ENCODE measurements at places on chromosomes 7 and 10.

DNA sequence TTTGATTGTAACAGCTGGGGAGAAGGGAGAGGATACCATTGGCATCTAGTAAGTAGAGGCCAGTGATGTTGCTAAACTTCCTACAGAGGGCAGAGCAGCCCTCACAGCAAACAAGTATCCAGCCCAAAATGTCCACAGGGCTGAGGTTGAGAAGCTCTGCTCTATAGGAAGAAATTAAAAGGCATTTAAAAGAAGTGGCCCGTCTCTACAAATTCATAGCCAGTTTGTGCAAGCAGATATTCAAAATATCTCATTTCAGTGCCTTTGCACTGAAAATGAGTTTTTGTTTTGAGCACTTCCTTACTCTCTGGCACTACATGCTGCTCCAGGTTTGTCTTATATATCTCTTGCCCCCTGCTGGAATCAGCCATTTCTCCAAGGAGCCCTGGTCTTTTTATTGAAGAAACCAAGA, 330.0 kb downstream of the BBS9 start:
- DNase-seq, result no peak

GRCh38 chr10:115827231-115828009, 445.6 kb downstream of the GFRA1 start:
- no peak for DNase-seq

DNA sequence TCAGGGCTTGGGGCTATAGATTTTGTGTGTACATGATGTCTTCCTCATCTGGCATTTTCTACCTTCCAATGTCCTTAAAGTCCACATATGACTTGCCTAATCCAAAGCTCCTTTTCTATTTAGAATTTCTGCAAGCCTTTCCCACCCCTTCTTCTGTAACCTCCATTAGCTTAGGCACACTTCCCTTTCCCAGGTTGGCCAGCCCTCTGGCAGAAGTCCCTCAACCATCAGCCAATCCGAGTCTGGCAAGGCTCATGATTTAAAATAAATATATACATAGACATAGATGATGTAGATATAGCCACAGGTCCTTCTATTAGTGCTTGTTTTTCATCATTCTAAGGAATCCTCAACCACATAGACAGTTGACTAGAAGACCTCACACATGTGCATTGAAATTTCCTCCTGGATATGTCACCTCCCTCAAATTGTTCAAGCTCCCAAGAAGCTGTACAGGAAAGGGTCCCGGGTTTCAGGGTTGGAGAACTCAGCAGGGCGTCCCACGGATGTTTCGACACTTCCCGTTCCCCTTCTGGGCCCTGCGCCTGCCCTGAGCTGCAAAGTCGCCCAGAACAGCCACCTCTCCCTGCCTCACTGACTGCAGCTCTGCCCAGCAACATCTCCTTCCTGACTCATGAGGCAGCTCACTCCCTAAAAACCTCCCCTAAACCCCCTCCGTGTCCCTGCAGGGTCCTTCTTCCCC, 20.4 kb upstream of the PIK3AP1 start:
- no peak for DNase-seq

- DNase-seq, result no peak
These were observed 1.6 kb upstream of the RAMP3 start for GRCh38 chr7:45155941-45156340.

DNA sequence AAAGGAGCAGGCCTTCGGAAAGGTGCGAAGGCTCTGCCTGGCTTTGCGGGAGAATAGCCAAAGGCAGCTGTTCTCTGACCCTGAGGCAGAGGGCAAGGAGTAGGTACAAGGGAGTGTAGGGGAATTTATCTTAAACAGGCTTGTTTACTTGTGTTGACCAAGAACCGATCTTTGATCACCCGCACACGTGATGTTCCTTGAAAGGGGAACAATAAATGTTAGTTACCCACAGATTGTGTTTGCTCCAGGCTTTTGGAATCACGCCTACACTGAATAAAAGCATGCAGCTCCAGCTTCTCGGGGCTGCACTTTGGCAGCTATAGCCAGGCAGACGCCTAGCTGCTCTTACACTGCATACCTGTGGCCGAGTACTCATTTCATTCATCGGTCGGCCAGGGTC, 420.8 kb downstream of the PHF14 start:
- no peak for DNase-seq

GRCh38 chr7:146496657-146497056, 380.1 kb downstream of the CNTNAP2 start:
- no peak for DNase-seq

DNA sequence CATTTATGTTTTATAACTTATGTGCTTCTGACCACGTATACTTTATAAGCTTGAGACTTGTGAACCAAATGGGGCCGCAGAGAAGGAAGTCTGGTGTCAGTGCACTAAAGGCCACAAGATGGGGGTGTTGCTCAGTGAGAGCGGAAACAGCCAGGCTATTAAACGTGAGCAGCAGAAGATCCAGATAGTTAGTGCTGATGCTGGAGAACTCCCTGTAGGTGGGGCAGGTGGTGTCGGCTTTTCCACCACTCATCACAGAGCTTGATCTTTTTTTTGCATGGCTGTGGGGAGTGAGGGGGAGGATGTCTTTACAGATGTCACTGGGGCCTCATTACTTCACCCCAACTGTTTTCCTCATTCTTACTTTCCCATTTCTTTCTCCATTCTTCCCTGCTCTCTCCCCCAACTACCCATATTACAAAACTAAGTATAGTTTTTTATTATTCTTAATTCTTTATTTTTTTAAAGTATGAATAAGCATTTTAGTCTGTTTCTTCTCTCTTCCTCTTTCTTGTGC, 34.7 kb downstream of the ACADSB start:
- DNase-seq, result peak; percentile 51

- no peak for DNase-seq
These were observed 133.3 kb upstream of the SAMD8 start for GRCh38 chr10:74977913-74978847.

- peak; percentile 28 for DNase-seq
These were observed 22.1 kb downstream of the ABLIM1 start for GRCh38 chr10:114635797-114636550.

DNA sequence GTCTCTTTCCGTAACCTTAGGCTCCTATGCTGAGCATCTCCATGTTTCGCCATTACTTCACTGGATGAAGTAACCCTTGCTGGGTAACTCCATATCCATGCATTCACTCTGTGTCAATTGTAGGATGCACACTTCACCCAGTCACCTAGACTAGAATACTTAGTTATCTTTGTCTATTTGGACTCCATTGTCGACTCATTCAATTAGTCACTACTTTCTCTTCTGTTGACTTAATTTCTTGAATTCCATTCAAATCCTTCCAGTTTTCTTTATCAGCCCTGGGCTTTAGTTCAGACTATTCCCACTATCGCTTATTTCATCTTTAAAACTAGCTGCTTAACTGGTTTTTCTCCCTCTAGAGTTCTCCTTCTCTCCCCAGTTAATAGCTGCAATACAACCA, 111.3 kb upstream of the TNS3 start:
- no peak for DNase-seq

GRCh38 chr10:3009341-3009740, 58.0 kb upstream of the PFKP start:
- DNase-seq, result peak; percentile 24

DNA sequence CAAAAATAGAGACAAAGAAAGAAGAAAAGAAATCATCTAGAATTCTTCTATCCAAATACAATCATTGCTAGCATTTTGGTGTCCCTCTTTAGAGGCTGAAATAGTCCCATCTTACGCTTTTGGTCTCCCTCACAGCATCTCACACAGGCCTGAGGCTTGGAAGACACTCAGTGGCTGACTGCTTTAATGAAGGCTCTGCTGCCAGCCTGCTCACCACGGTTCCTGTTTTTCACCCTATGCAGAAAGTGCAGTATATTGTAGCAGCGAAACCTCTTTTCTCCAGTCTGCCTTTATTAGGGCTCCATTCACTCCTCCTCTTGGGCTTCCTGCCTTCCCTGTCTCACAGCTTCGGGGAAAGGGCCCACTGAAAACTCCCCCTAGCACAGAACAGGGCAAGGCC, 102.2 kb downstream of the JCAD start:
- DNase-seq, result no peak

DNA sequence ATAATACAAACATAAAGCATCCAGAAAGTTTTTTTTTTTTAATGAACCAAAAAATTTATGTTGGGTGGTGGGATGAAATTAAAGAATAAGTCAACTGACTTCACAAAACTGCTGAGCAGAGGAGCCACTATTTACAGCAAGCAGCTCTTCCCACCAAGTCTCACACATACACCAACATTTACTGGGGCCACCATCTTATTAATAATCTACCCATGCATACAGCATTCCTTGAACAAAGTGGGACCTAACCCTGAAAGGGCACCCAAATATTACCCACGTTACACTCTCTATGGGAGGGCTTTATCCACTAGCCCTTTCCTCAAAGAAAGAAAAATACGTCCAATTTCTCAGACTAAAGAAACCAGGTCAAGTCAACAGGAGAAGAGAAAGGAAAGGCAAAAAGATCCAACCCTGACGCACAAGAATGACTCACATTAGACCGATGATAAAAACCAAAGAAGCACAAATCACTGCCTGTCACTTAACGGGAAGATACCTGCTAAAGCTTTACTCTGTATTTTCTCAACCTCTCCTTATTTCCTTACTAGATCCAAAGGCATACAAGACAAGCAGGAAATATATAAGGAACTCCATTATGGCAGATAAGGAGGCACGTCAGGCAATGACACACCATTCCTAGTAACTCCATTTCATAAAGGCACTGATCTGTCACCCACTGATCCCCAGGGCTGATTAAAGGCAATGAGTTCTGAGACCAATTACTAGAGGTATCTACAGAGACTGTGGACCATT, 141.8 kb upstream of the ASAH2 start:
- no peak for DNase-seq

- DNase-seq, result no peak
These were observed 52.9 kb downstream of the ZNF22 start for GRCh38 chr10:45053569-45054100.

DNA sequence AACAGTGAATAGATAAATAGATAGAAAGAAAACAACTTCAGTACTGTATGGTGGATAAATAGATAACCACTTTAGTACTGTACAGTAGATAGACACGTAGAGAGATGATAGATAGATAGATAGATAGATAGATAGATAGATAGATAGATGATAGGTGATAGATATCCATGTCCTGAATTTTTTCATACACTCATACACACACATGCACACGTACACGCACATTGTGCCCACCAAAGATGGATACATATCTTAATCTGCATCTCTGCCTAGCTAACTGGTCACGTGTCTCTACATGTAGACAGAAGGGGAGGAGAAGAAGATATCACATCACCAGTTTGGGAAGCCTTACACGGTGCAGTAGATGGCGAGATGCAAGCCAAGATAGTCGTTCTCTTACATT, 99.2 kb downstream of the ARID5B start:
- no peak for DNase-seq

DNA sequence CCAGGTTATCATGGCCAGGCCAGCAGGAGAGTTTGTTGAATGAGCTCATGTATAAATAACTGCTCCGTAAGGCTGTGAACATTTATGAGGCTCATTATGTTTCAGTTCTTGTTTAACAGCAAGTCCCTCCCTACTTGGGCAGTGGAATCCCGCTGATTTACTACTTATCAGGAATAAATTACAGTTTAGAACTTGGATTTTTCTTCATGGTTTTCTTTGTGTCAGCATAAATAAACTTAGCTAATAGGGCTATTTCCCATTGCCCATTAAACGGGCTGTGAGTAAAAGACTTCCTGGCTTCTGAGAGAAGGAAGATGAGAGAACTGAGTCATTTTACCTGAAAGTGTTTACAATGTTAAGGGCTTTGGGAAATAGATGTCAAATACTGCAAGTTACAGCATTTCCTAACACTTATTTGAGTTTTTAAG, 701.6 kb upstream of the ANKRD30A start:
- DNase-seq, result peak; percentile 9

- no peak for DNase-seq
These were observed 108.7 kb upstream of the KMT2C start for GRCh38 chr7:152544481-152544927.

DNA sequence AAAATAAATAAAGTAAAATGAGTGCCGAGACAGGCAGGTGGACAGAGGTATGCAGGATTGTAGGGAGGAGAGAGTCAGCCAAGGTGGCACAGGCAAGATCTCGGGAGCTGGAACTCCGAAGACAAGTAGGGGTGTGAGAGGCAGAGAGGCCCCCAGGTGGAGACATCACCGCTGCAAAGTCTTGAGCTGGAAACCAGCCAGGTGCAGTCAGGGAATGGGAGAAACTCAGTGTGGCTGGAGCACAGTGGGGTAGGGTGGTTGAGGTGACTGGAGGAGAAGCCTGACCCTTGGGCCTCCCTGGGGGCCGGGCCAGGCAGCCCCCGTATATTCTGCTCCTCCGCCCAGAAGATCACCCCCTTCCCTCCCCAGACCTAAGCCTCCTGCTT, 4.2 kb downstream of the EPHB4 start:
- DNase-seq, result no peak

GRCh38 chr10:70967591-70968587, 79.5 kb upstream of the PCBD1 start:
- DNase-seq, result no peak

DNA sequence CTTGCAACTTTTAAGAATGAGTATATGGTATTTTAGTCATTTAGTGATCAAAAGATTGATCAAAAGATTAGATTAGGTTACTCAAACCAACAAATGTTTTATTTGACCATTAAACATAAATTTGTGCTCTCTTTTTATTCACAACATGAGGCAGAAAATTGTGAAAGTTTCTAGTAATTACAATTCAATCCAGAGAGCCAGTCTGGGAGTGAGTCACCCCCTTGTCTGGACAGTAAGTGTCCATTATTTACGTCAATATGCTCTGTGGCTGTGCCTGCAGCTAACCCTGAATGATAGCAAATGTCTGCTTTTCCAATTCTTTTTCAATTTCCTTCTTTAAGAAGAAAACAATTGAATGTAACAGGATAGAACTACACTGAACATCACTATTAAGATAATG, 27.9 kb downstream of the GNG11 start:
- DNase-seq, result no peak

DNA sequence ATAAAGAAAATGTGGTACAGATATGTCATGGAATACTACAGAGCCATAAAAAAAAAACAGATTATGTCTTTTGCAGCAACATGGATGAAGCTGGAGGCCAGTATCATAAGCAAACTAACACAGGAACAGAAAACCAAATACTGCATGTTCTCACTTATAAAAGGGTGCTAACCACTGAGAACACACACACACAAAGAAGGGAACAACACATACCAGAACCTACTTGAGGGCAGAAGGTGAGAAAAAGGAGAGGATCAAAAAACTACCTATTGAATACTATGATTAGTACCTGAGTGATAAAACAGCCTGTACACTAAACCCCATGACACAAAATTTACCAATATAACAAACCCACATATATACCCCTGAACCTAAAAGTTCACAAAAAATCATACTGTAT, 144.6 kb downstream of the TPK1 start:
- no peak for DNase-seq

- DNase-seq, result no peak
These were observed 202.6 kb upstream of the FOXK1 start for GRCh38 chr7:4479367-4480039.

DNA sequence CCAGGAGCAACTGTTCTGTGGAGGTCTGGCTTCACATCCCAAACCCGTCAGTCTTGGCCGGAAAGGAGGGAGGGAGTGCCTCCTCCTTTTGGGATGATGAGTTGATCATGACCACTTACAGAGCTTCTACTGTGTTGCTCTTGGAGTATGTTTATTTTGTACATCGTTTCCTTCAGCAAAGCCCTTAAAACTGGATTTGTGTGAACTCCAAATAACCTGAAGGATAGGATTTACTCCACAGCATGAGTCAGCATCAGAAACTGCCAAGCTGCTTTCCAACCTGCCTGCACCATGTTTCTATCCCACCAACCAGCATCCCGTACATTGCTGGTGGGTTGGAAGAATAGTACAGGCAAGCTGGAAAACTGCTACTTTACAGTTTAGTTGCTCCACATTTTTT, 3.5 kb downstream of the CCDC201 start:
- no peak for DNase-seq

GRCh38 chr7:149050941-149051340, 22.6 kb upstream of the PDIA4 start:
- DNase-seq, result no peak
